NCI-H524 (cell line): ENCODE measurements at places on chromosomes 2 and 18.

GRCh38 chr2:40240070-40240469 lies 211.8 kb downstream of the SLC8A1 start:
- DNase-seq = no peak

DNA sequence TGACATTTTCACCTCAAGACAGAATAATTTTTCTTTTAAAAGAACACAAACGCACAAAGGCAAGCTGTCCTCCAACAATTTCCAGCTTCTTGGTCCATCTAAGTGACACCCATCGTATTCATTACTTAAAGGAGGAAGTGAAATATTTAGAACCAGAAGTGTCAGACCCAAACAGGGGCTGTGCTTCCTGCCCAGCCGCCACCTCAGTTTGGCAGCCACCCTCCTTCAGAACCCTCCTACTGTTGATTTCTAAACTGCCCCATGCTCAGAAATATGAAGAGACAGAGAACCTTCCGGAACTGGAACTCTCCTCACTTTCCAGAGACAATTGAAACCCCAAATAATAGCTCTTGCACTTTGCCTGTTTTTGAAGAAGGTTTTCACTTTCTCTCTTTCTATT lies 734.8 kb upstream of the SALL3 start:
- DNase-seq = no peak

DNA sequence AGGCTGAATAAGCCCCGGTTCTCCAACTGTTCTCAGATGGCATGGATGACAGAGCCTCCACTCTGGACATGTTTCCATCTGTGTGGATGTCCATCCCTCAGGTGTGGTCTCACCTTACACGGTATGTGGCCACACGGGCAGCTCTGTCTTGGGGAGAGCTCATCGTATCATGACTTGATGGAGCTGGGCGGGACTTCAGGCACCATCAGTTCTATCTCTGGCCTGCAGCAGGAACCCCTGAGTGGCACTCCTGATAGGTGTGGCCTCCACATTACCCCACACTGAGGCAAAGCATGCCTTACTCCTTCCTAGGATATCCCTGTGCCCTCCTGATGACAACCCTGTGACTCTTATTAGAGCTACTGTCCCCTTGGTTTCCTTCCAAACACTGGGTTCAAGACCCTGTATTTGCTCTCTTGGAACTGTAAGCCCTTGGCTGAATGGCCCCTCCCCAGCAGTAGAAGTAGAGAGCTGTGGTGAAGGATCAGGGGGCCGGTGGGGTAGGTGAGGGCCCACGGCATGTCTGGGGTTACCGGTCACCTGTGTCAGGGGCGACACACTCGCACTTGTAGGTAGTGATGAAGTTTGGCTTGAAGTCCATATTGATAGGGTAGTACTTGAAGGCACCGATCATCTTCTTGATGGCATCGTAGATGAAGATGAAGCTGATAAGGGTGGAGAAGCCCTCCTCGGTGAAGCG lies 48.2 kb downstream of the MTHFD2 start:
- no peak for DNase-seq

GRCh38 chr2:210199854-210200253 lies 25.4 kb downstream of the ACADL start:
- DNase-seq = no peak

DNA sequence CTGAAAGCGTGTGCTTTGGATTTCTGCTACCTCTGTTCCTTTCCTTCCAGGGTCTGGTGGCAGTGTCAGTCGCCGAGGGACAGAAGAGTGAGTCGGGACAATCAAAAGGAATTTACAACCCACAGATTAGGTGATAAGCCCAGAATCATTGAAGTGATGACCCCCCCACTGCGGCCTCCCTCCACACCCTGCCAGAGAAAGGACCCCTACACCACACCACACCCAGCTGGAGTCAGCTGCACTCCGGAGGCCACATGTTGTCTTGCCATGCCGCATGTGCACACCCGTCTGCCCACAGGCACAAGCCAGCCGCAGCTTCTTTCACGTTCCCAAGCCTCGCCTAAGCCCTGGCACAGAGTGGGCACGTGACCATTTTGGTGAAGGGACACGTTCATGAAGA lies 366.8 kb upstream of the SALL3 start:
- no peak for DNase-seq

DNA sequence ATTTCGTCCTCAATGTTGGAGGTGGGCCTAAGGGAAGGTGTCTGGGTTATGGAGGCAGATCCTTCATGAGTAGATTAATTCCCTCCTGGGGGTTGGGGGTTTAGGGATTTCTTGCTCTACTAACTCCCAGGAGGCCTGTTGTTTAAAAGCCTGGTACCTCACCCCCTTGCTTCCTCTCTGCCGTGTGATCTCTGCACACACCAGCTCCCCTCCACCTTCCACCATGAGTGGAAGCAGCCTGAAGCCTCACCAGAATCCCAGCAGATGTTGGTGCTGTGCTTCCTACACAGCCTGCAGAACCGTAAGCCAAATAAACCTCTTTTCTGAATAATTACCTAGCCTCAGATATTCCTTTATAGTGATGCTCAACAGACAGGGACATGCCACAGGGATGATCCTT lies 141.5 kb downstream of the ZNF516 start:
- no peak for DNase-seq

DNA sequence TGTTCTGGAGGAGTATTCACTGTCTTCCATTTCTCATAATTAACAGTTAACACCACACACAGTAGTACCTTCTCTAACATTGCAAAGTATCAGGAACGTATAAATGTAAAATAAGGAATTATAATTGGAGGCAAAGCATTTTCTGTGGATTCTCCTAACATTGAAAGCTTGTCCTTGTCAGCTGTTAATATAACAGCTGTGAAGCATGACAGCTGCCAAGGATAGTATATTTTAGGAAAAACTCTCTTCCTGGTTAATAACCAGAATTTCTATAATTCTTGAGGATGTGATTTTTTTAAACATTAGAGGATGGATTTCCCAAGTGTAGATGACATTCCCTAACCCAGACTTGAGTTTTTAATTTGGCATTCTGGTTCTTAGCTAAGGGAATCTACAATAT lies 110.3 kb downstream of the EPC2 start:
- DNase-seq = no peak

- no peak for DNase-seq
Measured at GRCh38 chr18:12233378-12233777, 20.8 kb upstream of the CIDEA start.

DNA sequence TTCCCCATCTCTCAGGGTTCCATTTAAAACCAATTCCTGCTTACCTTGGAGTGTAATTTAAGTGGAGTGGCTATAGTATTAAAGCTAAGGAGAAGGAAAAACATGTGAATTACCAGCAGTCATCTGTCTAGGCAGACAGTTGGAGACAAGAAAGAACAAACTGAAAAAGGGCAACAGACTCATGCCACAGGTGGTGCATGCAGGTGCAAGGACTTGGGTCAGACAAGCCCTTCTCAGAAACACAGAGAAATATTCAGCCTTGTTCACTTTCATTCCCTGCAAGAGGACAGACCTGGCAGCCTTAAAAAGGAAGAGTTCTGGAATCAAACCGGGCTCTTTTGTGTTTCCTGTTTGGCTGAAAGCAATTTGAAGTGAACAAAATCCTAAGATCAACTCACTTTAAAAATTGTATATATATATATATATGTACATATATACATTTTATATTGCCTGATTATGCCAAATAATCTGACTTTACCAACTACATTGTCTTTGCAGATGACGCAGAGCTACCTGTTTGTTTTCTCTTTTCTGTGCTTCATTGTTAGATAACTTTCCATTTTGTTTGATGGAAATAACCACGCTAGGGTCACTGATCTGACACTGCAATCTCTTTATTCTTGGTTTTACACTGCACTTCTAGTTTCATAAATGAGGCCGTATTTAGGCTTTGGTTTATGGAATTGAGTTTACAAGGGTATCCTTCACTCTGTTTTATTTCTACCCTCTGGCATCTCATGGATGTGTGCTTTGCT lies 35.1 kb upstream of the VPS54 start:
- DNase-seq = peak; percentile 45

GRCh38 chr2:190159453-190159852 lies 96.9 kb upstream of the MSTN start:
- no peak for DNase-seq

DNA sequence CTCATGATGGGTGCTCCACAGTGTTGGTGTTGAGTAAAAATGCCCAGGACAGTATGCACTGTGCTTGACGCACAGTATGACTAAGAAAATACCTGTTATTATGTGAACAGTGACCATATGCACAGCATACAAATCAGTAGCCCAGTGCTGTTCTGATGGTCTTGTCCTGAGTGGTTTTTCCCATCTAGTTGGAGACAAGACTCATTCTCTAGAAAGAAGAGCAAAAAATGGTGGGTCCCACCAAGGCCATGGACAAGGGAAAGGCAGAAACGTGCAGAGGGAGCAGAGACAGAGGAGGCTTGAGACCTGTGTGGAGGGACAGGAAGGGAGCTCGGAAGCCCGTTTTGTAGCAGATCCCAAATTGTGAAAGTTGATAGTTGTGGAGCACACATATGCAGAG lies 987 bp upstream of the SMIM21 start:
- DNase-seq = no peak

- DNase-seq = no peak
Measured at GRCh38 chr18:43601432-43601831, 324.1 kb upstream of the SYT4 start.

- DNase-seq = no peak
Measured at GRCh38 chr2:235966932-235967757, 201.0 kb downstream of the GBX2 start.

GRCh38 chr18:13614641-13615288 lies 111.6 kb downstream of the FAM210A start:
- DNase-seq = no peak

- DNase-seq = no peak
Measured at GRCh38 chr2:176813621-176814049, 399.0 kb upstream of the HNRNPA3 start.

DNA sequence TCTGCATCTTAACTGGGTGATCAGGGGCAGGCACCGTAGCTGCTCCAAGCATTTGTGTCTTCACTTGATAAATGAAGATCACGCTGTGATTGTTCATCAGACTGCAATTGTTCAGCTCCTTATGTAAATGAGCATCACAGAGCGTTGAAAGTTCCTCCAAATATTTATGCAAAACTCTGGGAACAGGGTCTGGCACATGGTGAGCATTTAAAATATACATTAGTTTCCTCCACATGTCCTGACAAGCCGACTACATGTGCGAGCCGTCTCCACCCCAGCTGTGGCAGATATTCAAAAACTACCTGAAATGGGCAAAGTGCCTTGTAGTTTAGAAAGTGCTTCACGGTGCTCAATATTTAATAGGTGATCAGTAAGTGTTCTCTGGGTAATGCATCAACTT lies 175.1 kb upstream of the ID2 start:
- no peak for DNase-seq

GRCh38 chr2:238946318-238947242 lies 98.7 kb downstream of the TWIST2 start:
- no peak for DNase-seq

DNA sequence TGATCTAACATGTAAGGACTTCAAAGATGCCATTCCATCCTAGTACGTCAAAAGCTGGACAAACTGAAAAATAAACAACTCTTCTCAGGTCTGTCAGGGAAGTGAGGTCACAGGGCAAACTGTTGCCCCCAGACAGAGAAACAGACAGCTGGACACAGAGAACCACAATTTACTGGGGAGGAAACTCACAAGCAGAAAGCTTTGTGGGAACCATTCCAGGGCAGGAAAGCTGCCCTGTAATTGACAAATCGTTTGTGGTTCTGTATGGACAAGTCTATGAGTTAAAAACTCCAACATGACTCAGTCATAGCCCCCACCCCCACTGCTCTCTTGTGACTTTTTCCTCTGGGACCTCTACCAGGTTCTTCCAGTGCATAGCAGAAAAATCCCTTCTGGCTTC lies 28.4 kb downstream of the MCEE start:
- DNase-seq = no peak

DNA sequence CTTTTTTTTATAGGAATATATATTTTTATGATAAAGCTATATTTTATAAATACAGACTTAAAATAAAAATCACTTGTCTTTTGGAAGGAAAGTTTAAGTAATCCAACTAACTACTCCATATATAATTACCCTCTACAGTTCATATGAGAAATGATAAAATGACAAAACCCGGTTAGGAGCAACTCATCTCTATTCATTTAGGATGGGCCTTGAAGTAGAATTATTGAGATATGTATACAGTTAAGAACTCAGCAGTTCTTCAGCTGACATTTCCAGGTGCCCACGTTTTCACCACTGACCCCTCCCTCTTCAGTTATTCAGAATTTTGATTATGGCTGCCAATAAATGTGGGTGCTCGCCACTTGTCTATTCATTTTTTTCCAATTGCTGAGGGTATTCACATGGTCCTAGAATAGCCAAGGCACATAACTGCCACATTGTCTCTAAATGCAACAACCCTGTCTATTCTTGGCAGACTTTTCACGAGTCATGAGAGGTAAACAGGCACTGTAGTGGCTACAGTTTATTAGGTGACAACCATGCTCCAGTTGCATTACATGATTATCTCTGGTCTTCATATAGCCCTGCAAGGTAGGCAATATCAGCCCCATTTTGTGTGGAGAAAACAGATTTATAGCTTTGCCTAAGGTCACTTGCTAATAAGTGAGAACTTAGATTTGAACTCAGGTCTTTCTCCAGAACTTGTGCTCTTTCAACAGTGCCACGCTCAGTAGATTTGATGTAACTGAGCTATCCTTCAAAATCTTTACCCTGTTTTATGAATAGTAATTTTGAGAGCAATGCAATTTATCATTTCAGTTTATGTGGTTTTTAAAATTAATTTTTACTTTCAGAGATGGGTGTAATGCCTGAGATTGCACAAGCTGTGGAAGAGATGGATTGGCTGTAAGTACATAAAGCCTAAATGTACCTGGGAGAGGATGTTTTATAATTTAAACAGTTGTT lies 2.9 kb downstream of the DDX1 start:
- no peak for DNase-seq

DNA sequence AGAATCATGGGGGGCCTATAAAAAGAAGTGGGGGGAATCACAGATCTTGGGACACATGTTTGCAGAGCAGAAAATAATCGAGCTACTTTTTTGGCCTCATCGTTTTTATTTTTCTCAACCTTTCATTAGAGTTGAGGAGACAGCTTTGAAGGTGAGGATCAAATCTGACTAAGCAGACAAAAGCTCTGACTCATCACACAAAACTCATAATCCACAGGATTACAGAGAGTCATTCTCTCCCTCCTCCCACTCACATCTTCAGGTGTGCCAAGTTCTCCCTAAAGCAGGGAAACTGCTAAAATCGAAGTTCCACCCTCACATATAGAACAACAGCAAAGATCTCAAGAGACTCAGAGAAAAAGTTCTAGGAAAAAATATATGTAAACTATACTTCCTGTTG lies 15.6 kb downstream of the BAZ2B start:
- no peak for DNase-seq

GRCh38 chr2:109721135-109721534 lies 73.0 kb upstream of the RGPD5 start:
- DNase-seq = no peak
